ENCODE measurements at places on chromosomes 6 and 20.
A peak's percentile ranks its signal among the peaks of the same experiment; 100 is the strongest.

DNA sequence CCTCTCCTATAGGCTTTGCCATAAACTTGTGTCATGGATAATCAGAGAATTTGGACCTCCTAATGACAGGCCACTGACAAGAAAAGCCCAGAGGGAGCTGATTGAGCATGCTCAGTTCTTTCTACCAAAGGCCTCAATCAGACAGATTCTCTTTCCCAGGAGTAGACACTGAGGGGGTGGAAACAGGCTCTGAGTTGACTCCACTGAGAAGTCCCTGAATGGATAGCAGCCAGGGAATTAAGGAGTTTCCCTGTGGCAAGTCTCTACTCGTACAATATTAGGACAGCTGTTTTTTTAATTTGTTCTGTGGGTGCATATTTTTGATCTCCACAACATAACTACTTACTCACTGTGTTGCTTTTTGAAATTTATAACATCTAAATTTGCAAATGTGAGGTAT lies 63.3 kb downstream of the SLC16A10 start:
- no peak for DNase-seq

DNA sequence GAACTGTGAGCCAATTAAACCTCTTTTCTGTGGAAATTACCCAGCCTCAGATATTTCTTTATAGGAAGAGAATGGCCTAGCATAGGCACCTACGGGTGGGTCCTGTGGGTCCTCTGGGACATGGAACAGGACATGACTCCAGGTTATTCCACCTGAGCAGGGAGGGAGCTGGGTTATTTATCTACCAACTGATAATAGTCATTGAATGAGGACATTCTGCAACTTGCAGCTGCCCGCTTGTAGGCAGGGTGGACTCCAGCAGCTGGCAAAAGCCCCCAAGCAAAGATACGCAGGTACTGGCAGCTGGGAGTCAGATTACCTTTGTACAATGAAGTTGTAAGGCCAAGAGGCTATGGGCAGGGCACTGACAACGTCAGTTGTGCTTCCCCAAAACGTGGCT lies 1.4 kb upstream of the BANF2 start:
- no peak for DNase-seq

DNA sequence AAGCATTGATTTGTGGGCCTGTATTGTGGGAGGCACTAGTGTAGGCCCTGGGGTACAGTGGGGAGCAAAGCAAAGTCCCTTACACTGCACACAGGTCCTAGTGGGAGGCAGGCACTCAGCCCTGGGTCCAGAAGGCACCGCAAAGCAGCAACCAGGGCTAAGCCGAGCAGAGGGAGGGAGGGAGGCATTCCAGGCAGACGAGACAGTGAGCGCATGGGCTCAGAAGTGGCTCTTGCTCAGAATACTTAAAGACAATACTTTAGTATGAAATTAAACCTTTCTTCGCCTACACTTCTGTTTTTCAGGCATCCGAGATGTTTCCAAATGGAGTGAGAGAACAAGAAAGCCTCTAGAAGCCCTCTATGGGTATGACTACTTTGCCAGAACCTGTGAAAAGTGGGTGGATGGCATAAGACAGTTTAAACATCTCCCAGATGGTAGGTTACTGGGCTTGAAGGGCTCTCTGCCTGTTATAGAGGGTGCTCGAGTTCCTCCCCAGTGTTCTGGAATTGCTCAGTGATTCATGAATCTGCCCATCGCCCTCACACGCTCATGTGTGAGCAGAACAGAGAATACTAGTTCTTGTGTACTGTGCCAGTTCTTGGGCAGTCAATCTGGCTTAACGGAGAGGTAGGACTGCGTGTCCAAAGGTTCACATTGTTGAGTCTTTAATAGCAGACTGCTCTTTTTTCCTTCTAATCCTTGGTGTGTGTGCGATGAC lies 18.7 kb downstream of the BPHL start:
- no peak for DNase-seq

- DNase-seq, result no peak
Observed at GRCh38 chr6:12356431-12356830, 66.3 kb downstream of the EDN1 start.

- DNase-seq, result no peak
Observed at GRCh38 chr6:162119341-162119740, 608.2 kb downstream of the PRKN start.

DNA sequence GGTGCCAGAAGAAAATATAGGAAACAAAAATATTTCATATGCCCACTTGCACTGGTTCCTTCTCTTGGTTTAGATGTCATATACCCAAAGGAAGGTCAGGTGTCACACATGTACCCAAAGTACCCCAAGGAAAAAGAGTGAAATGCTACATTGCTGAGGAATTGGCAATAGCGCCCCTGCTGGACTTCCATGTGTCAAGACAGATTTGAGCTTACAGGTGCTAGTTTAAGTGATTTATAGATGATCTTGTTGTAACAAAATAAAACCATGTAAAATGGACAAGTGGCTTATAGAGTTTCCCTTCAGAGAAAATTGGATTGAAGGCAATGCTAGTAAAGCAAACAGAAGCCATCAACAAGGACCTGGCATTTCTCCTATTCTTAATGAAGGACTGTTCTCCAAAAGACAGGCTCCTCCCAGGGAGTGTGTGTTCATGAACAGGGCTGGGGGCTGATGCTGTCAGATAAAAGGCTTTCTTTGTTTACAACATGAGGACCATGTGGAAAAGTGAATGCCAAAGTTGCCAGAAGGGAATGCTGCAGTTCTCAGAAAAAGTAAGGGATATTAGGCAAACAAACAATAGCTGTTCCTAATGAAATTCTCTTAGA lies 64.3 kb upstream of the PAK5 start:
- no peak for DNase-seq

DNA sequence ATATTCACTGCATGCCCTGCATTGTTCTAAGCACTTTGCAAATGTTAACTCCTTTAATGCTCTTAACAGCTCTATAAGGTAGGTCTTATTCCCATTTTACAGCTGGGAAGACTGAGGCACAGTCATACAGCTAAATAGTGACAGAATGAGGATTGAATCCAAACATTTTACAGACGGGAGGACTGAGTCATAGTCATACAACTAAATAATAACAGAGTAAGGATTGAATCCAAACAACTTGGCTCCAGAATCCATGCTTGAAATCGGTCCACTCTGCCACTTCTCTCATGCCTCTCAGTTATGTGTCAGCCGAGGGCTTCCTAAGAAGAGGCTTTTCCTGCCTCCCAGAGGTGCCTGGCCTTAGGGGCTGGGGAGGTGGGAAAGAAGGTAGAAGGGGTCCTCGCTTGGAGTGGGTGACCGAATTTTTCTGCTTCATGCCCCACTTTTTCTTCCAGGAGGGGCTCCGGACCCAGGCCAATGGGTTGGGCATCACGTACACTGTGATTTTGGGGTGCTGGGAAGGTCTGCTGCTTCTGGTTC lies 137.4 kb upstream of the RNF24 start:
- DNase-seq, result no peak

GRCh38 chr20:31675828-31676608 lies 38.3 kb downstream of the COX4I2 start:
- DNase-seq, result peak; percentile 17

DNA sequence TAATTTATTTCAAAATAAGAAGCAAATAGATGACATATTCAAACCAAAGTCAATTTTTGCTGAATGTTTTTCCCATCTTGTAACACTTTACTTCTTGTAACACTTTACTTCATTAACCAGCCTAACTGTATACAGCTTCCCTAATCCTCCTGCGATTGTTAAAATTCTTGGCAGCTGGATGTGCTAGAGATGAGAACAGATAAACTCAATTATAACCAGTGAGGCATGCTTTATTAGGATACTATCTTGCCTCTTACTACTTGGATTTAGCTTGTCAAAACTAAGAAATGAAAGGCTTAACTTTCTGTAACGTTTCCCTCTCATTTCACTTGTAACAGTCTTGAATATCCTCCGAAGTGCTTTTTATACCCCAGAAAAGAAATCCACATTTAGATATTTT lies 94.1 kb upstream of the BMP5 start:
- no peak for DNase-seq

- DNase-seq, result no peak
Observed at GRCh38 chr6:111087871-111088667, 766 bp downstream of the SLC16A10 start.

GRCh38 chr6:132685009-132685408 lies 26.0 kb upstream of the TAAR1 start:
- no peak for DNase-seq

GRCh38 chr20:44955270-44955669 lies 4.9 kb downstream of the TOMM34 start:
- DNase-seq, result no peak

- no peak for DNase-seq
Observed at GRCh38 chr6:150592377-150592995, 7.2 kb upstream of the PLEKHG1 start.

DNA sequence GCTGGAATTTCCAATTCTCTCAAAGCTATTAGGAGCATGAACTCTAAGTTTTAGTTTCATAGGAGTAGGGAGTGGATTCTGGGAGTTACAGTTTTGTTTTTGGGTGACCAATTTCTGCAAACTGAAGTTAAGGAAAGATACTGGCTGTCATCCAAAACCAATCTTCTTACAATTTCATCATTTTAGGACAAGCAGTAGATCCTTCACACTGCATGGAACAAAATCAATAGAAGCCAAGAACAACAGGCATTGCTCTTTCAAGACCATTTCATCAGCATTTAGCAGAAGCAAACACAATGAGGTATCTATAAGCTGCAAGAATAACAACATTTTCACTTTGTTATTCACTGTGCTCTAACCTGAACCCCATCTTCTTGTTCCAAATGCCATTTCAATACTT lies 173.0 kb downstream of the GMDS start:
- DNase-seq, result no peak

- DNase-seq, result no peak
Observed at GRCh38 chr6:19838442-19839236, 1.5 kb downstream of the ID4 start.
